ENCODE measurements at places on chromosomes 3 and 15. TPM values are rescaled to one million over a fixed set of nuclear protein-coding genes. Genes with fewer than 3 reads are reported as not detected.

DNA sequence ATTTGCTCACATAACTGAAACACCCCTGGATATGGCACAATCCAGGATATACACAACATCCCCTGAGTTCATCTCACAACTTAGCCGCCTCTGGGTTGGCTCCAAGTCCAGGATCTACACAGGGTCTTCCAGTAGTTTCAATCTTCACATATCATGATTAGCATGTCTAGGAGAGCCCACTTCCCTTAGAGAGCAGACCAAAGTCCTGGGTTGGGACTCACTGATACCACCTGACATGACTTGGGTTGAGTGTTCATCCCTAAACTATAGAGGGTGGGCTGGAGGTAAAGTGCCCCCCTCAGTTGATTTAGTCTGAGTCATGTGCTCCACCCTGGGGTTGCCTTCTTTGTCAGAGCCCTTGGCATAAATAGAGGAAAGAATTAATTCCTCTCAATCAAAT lies 493.6 kb upstream of the PPP2R3A start:
- no peak for DNase-seq

GRCh38 chr15:23857028-23857641 lies 170.0 kb upstream of the NDN start:
- DNase-seq = no peak

ITIH1 gene
- not detected for total RNA-seq

GOLGA8J gene
- not detected for total RNA-seq
